ENCODE measurements at places on chromosomes 6 and 20.
A peak's percentile ranks its signal among the peaks of the same experiment; 100 is the strongest.

DNA sequence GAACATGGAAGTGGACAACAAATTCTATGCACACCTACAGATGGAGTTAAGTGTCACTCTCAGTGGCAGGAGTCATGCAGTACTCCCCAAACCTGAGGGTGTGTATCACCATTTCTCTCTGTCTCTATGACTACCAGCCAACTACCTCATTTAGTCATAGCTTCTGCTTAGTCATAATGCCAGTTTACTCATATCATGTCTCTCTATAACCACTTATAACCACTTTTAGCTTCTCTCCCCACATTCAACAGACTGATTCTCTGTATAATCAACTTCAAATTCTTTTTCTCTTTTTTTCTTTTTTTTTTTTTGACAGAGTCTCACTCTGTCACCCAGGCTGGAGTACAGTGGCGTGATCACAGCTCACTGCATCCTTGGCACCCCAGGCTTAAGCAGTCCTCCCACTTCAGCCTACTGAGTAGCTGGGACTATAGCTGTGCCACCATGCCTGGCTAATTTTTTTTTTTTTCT is 13.8 kb upstream of the GTF3C6 start:
- DNase-seq, result peak; percentile 7

DNA sequence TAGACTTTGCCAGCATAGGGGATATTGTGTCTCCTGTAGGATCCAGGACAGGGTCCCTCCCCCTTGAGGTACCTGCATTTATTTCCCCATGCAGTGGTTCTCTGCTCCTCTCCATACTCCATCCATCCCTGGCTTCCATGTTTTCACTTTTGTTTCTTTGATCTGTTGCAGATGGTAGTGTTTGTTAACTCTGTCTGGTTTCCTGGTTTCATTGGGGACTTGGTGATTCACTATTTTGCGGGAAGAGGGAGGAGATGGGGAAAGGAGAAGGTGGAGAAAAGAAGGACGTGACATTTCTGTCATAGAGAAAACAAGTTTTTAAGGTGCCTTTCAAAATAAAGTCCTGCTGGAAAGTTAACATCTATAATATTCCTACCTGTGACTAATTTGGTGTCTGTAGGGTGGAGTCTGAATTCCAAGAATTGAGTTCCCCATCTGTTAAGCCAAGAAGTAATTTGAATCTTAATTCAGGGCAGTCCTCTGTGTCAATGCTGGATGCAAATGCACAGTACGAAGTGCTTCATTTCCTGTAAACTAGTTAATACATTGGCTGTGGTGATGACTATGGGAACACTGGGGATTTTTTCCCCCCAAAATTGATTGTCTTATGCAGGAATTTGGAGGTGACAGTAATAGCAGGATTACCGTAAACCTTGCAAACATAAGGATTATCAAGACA is 6.9 kb upstream of the RNF144B start:
- DNase-seq, result no peak

GRCh38 chr6:42689371-42689770 is 33.0 kb downstream of the PRPH2 start:
- DNase-seq, result no peak

GRCh38 chr6:135658916-135659315 is 161.4 kb upstream of the AHI1 start:
- DNase-seq, result no peak

DNA sequence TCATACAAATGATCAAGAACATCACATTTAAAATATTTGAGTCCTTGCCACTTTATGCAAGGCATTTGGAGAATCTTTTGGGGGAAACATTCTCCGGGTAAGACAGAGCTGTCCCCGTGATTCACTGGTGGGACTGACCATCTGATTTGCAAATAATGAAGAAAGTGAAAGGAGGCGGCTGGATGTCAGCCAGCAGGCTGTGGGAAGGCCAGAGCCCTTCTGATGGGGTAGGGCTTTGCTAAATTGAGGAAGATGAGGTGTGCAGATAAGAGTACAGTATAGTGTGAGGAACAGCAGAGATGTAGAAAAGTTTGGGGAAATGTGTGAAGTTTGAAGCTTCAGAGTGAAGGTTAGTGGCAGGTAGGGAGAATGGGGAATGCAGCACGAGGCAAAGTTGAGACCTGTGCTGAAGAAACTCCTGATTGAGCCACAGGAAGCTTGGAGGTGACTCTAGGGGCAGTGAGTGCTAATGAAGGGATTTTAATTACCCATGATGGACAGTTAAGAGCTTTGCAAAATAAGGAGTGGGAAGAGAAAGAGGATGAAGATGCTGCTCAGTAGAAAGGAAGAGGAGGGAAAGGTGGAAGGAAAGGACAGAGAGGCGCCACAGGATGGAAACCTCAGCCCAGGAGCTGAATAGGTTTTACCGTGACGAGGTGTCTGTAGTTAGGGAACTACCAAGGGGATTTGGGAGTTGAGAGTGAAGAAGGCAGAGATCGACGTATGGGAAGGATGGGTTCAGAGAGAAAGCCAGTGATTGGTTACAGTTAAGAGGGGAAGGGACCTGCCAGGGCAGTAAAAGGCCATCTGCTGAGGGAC is 68.7 kb downstream of the SNX9 start:
- no peak for DNase-seq

- DNase-seq, result no peak
Measured at GRCh38 chr20:9483131-9483530, 31.3 kb upstream of the LAMP5 start.

GRCh38 chr6:49541210-49541724 is 9.2 kb upstream of the C6orf141 start:
- no peak for DNase-seq

GRCh38 chr6:137307163-137307854 is 88.1 kb upstream of the IFNGR1 start:
- no peak for DNase-seq

DNA sequence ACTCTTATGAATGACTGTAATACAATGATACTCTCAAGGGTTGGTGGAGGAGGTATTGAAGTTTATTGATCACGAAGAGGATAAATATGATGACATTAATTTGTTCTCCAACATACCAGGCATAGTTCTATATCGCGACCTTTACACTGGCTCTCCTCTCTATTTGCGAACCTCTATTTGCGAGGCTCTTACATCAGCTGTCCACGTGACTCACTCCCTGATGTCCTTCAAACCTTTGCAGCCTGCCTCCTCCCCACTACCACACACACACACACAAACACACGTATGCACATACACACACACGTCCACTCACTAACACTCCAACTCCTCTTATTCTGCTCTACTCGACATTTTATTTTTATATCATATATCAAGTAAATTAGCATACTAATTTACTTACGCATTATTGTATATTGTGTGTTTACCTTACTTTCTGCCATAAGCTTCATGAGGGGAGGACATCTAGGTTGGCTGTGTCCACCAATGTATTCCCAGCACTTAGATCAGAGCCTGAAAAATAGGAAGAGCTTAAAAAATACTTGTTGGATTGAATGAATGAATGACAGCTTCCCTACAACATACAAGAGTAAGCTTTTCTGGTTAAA is 53.3 kb upstream of the TNFRSF21 start:
- DNase-seq, result no peak

GRCh38 chr20:19288636-19289035 is 76.2 kb downstream of the SLC24A3 start:
- no peak for DNase-seq

DNA sequence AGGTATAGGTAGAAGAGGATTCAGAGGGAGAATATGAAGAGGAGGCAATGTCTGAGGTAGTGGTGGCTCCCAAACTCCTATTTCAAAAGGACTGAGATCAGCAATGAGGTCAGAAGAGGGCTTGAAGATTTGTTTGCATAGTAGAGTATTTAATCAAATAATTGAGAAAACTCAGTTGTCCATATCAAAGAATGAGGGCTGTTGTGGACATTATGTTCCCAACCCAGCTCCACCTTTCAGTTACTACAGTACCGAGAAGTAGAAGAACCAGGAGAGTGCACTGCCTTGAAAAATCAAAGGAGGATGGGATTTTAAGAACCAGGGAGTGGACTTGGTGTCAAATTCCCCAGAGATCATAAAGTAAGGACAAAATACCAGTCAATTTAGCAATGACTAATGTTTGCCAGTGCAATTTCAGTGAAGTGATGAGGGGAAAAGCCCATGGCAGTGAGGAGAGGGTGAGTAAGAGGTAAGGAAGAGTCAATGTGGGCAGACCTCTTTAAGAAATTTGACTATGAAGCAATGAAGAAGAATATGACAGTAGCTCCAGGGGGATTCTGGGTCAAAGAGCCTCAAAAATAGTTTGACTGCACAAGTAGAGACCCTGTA is 382.4 kb downstream of the PKHD1 start:
- no peak for DNase-seq

DNA sequence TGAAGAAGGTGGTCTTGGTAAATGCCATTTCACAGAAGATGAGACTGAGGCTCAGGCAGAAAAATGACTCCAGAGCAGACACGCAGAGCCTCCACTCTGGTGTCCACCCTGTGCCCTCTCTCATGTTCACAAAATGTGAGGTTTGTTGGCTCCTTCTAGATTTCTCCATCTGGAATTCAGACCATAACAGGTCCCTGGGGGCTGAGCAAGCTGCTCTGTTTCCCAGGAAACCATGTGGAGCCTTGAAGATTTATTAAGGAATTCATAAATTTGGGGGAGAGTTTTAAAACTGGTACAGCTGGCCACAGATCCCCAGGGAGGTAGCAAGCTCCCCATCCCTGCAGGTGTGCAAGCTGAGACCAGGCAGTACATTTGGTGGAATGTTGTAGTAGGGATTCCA is 38.8 kb upstream of the SIRPA start:
- DNase-seq, result no peak

- no peak for DNase-seq
Measured at GRCh38 chr6:167295495-167296292, 4.6 kb downstream of the UNC93A start.

GRCh38 chr6:101605874-101606273 is 212.4 kb downstream of the GRIK2 start:
- no peak for DNase-seq

GRCh38 chr20:6940048-6940447 is 172.6 kb downstream of the BMP2 start:
- DNase-seq, result no peak

DNA sequence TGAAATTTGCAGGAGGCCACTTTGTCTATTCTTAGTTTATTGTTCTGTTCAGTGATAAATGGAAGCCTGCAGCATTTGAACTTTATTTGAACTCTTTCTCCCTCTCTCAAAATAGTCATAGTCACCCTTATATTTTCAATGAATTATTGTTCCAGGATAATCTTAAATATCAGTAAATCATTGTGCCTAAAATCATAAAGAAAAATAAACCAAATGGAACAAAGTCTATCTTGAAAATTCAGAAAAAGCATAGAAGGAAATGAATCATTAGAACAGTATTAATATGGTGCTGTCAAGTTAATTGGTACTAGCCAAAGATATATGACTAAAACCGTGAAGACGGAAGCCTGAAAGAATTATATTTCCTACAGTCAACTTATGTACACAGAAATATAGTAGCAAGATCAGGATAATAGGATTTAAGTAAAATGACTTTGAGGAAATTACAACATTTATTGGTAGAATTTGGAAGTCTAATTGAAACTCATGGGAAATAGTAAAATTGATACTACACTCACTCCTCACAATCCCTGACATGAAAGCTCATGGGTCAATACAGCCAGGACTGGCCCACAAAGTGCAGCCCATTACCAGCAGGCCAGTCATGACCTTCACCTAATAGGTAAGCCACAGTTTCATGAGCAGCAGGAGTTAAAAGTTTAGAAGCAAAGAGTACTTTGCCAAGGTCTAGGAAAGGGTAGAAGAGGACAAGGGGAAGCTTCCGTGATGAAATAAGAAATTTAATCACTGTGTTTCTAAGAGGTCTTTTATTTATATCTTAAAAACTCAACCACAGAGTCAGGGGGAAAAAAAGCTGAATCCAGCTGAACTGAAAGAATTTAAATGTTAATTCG is 119.9 kb upstream of the ENPP5 start:
- no peak for DNase-seq

DNA sequence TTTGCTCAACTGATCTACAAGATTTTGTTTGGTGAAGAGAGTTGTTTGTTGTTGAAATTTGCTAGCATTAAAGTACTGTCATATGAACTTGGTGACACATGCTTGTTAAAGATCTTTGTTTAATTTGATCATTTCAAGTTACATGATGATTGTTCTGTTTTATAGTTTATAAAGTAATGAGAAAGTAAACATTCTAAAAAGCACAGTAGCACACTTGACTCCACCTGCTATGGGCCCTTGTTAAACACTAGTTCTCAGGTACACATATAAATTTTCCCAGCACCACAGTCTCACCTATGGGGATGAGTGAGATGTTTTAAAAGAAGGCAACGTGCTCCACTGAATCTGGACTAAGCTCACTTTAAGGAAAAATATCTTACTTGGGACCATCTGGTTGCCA is 14.1 kb downstream of the MCHR2 start:
- no peak for DNase-seq

DNA sequence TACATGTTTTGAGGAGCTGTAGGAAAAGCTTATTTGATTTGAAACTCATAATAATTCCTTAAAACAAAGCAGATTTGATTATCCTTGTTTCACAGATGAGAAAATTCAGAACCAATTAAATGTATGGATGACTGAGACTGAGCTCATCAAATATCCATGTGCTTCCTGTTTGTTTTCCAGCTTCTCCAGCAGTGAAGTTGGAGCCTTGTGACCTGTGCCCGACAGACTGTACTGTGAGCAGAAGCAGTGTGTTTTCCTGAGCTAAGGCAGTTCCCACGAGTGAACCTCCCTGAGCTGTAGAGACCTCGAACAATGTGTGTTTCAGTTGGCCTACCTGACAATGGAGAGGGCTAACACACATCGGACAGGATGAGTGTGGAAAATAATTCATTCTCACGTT is 599.5 kb upstream of the NRSN1 start:
- DNase-seq, result no peak

DNA sequence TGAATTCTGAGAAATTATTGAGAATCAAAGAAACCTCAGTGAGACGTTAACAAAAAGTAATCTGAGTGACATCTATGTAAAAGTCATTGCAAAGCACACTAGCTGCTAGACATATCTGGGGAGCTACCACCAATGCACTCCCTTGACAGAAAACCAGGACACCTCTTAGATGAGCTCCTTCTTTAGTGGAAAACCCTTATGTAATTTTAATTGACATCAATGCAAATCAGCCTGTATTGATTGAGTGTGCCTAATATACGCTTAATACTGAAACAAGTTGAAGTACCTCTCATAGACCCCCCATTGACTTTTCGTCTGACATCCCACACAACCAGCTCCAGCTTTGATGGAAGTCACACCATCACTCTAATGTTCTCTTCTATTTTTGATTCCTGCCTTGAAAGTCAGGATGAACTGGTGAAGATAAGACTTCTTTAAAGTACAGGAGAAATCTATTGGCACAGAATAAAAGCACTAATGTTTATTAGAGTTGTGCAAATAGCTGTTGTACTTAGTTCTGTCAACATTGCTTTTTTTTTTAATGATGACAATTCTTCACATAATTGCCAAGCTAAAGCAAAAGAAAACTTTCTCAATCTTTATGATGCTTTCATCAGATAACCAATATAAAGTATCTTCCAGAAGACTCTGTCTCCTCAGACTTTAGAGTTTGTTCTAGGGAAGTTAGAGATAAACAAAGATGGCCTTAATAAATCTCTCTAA is 98.0 kb upstream of the FAM8A1 start:
- DNase-seq, result no peak

- DNase-seq, result no peak
Measured at GRCh38 chr6:25177500-25178028, 101.6 kb upstream of the CARMIL1 start.

All from CD4-positive, alpha-beta T cell treated with Interleukin-6 for 4 hours (primary cell).